CD4-positive, alpha-beta T cell treated with Interleukin-17A for 4 hours (primary cell): ENCODE measurements at places on chromosomes 2 and 18.
A peak's percentile ranks its signal among the peaks of the same experiment; 100 is the strongest.

GRCh38 chr2:66915237-66915636 lies 480.3 kb downstream of the MEIS1 start:
- no peak for DNase-seq

- no peak for DNase-seq
Measured at GRCh38 chr2:24832073-24832461, 38.8 kb downstream of the CENPO start.

- DNase-seq: peak; percentile 22
Measured at GRCh38 chr2:60549238-60549927, 4.1 kb downstream of the BCL11A start.

- DNase-seq: no peak
Measured at GRCh38 chr2:166357068-166357949, 18.4 kb downstream of the SCN9A start.
